A549 treated with ZK216348 at 1 μM for 4 hours (cell line): ENCODE measurements at places on chromosomes 2 and 18. TPM values are rescaled to one million over a fixed set of nuclear protein-coding genes. Genes with fewer than 3 reads are reported as not detected.

The ERICH2 gene
- total RNA-seq, result not detected in 5 replicates

The ACVR1C gene
- total RNA-seq, result 0.08 to 0.14 TPM in 2 of 5 replicates, not detected in the others

The GALNT14 gene
- total RNA-seq, result 37.1 to 50.5 TPM (median 47.5 TPM) in 5 replicates

The OSBPL1A gene
- total RNA-seq, result 11.0 to 16.5 TPM (median 13.2 TPM) in 5 replicates

The LRATD1 gene
- total RNA-seq, result 0.07 TPM in 1 of 5 replicates, not detected in the others

The G6PC2 gene
- total RNA-seq, result not detected in 5 replicates

The APCDD1 gene
- total RNA-seq, result not detected in 5 replicates

The C2orf72 gene
- total RNA-seq, result 5.3 to 8.1 TPM (median 6.5 TPM) in 5 replicates

The IL36A gene
- total RNA-seq, result not detected in 5 replicates

The ANKRD53 gene
- not detected in 5 replicates for total RNA-seq

The ABCG8 gene
- not detected in 5 replicates for total RNA-seq

The DTNA gene
- total RNA-seq, result 0.04 to 0.30 TPM (median 0.13 TPM) in 4 of 5 replicates, not detected in the other

The TMEM178A gene
- total RNA-seq, result 0.09 to 0.21 TPM in 2 of 5 replicates, not detected in the others

The SLC19A3 gene
- total RNA-seq, result 2.4 to 3.0 TPM (median 2.9 TPM) in 5 replicates

The SOX11 gene
- not detected in 5 replicates for total RNA-seq

The MARCHF4 gene
- total RNA-seq, result 30.1 to 45.6 TPM (median 35.6 TPM) in 5 replicates

The MYCN gene
- not detected in 5 replicates for total RNA-seq

The SLC4A3 gene
- total RNA-seq, result 1.9 to 4.4 TPM (median 3.2 TPM) in 5 replicates

The ANKRD23 gene
- 0.45 to 3.1 TPM (median 2.2 TPM) in 5 replicates for total RNA-seq

The PROM2 gene
- total RNA-seq, result 0.11 to 0.19 TPM (median 0.15 TPM) in 3 of 5 replicates, not detected in the others

The CYP27A1 gene
- total RNA-seq, result 0.17 to 0.20 TPM (median 0.17 TPM) in 3 of 5 replicates, not detected in the others

The MYO5B gene
- total RNA-seq, result 8.4 to 12.8 TPM (median 11.0 TPM) in 5 replicates

The SCN1A gene
- not detected in 5 replicates for total RNA-seq

The ARPC2 gene
- total RNA-seq, result 283 to 316 TPM (median 302 TPM) in 5 replicates
